ENCODE measurements at places on chromosomes 2 and 18.

GRCh38 chr2:237645261-237645660 is 17.9 kb downstream of the LRRFIP1 start:
- DNase-seq, result no peak

DNA sequence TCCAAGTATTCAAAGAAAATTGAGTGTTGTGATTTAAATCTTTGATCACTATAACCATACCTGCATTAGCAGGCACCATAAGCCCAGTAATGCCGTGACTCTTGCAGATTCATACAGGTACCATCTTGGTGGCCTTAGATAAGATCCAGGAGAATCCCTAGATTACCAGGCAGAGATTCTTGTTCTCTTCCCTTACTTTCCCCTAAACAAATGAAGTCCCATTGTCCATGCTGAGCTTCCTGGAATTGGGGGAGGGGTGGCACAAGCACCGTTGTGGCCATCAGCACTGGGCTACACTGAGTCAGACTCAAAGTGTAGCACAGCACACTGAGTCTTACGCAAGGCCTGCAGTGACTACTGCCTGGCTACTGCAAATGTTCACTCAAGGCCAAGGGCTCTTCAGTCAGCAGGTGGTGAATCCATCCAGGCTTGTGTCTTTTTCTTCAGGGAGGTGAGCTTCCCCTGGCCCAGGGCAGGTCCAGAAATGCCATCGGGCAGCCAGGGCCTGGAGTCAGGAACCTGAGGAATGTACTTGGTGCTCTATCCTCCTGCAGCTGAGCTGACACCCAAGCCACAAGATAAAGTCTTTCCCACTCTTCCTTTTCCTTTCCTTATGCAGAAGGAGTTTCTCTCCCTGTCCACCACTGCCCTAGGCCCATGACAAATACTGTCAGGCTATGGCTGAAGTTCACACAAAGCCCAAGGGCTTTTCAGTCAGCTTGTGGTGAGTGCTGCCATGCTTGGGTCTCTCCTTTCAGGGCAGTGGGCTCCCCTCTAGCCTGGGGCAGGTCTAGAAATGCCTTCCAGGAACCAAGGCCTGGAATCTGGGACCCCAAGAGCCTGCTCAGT is 52.6 kb downstream of the CD28 start:
- no peak for DNase-seq

- DNase-seq, result no peak
These were observed 2.4 kb upstream of the DTNA start for GRCh38 chr18:34707670-34708069.

DNA sequence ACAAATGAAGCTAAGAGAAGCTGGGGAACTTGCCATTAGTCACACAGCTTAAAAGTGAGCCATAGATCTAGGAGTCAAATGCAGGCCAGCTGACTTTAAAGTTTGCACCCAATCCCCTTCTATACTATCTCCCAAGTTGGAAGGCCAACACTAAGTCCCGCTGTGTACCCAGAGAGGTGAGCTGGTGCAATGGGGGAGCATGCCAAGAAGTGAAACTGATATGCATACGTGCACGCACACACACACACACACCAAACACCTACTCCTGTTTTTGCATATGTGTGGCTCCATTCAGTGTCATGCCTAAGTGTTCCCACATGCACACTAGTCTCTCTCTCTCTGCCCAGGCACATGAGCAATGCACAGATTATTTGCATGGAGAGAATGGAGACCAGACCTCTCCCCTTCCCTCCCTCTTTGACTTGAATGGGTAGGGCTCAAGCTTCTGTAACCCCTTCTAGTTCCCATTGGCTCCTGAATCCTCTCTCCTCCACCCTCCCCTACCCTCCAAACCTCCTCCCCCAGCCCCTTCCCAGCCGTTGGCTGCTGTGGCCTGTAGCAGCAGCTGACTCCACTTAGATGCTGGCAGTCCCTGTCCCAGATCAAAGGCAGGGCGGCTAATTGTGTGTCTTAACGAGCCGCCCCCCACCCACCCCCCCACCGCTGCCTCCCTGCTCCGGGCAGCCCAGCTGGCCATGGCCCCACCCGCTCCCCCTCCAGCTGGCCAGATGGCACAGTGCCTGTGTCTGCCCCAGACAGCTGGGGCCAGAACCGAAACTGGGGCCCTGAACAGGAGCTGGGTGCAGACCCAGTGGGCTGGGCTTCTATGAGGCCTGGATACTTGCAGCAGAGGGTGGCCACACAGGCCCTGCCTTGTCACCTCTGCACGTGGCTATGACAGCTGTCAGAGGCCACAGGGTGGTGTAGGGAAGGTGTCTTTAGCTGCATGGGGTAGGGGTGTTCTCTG is 5.6 kb downstream of the WNT10A start:
- no peak for DNase-seq

GRCh38 chr2:121098556-121098955 is 186.4 kb downstream of the TFCP2L1 start:
- DNase-seq, result no peak

DNA sequence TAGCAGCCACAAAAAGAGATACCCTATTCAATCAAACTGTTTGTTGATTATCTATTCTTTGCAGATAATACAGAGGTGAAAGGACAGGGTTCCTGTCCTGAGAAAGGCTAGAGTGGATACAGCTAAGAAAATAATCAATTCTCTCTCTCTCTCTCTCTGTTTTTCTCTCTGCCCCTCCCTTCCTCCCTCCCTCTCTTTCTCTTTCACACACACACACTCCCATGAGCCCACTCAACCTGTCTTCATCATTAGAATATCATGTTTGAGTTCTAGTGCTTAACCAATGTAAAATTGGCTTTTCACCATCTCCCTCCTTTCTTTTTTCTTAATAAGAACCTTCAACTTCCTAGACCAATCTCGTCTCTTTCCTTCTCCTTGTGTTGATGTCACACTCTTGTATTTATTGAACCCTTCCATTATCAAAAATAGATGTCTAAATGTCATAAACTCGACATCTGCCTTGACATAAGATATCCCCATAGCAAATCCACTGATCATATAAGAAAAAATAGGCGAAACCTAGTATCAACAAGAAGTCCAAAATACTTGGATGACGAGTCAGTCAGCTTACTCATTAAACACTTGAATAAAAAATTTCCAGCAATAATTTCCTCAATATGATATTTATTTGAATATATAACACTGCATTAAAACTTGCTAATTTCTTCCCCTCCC is 42.8 kb upstream of the CYTIP start:
- DNase-seq, result no peak

GRCh38 chr2:27211241-27211942 is 449 bp upstream of the ATRAID start:
- DNase-seq, result peak; percentile 80

- DNase-seq, result no peak
These were observed 52.3 kb upstream of the ROCK2 start for GRCh38 chr2:11396467-11397445.

- no peak for DNase-seq
These were observed 93.4 kb downstream of the DGKD start for GRCh38 chr2:233447506-233448219.

GRCh38 chr18:45835057-45835636 is 9.7 kb downstream of the SIGLEC15 start:
- DNase-seq, result no peak

DNA sequence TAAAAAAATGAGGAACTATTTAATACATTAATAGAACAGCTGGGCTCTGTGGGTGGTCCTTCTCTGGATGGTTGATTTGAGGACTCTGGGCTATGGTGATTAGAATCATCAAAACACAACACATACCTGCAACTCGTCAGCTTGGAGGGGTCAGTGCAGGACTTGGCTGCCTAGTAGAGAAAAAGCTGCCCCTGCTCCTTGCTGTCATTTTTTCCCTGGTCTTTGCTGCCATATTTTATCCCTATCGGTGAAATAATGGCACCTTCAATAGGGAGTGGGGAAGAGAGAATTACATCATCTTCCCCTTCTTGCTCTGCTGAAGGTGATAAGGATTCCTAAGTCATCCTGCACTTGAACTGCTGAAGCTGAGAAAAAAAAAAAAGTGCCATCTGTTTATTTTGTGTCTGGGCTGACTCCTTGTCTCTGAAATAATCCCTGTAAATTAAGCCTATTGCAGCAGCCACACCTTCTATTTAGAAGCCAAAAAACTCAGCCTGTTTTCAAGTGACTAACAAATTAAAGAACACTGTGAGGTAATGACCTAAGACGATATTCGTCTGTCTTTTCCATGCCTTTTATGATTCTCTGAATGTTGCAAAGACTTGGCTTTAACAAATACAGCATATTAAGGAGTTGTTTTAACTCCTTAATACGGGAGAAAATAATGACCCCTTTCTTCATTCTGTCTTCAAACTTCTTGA is 89.3 kb downstream of the ACVR1 start:
- no peak for DNase-seq

- no peak for DNase-seq
These were observed 3.5 kb upstream of the HAAO start for GRCh38 chr2:42795841-42796301.

DNA sequence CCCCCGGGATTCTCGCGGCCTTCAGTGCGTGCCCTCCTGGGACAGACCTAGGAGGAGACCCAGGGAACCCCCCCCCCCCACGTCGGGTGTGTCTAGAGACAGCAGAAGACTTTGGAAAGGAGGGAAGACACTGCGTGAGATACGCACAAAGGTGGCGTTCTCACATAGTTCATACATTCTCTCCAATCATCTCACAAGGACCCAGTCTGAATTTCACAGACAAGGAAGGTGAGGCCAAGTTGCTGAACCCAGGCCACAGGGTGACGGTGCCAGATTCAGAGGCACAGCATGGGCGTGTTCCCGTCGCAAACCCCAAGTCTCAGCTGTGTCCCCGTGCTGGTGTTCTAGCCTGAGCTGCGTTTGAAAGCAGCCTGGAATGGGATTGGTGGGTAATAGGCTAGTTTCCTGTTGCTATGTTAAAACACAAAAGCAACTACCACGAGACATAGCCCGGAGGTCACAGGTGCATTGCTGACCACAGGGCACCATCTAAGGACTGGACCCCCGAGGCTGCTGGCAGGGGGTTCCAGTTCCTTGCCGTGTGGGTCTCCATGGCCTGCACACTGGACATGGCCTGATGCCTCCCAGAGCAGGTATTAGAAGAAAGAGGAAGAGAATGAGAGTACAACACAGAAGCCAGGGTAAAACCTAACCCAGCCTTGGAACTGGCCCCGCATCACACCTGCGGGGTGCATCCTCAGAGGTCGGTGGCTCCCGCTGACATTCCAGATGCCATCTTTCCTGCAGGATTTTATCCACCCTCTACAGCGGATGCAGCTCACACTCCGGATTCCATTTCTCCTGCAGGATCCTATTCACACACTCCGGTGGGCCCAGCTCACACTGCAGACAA is 1.1 kb upstream of the PXDN start:
- DNase-seq, result no peak

GRCh38 chr2:65407240-65407639 is 25.2 kb downstream of the SPRED2 start:
- no peak for DNase-seq

- DNase-seq, result peak; percentile 44
These were observed 129.0 kb downstream of the NCK2 start for GRCh38 chr2:105873721-105874120.

- no peak for DNase-seq
These were observed 49.1 kb upstream of the CTAGE1 start for GRCh38 chr18:22466608-22467395.

DNA sequence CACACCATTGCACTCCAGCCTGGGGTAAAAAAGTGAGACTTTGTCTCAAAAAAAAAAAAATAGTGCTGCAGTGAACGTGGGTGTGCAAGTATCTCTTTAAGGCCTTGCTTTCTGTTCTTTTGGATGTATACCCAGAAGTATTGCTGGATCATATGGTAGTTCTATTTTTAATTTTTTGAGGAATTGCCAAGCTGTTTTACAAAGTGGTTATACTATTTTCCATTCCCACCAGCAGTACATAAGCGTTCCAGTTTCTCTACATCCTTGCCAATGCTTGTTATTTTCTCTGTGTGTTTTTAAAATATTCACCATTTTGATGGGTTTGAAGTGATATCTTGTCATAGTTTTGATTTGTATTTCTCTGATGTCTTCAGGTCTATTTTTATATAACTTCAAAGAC is 13.1 kb downstream of the ARMC9 start:
- no peak for DNase-seq

- no peak for DNase-seq
These were observed 14.0 kb upstream of the MCFD2 start for GRCh38 chr2:46929612-46930011.

DNA sequence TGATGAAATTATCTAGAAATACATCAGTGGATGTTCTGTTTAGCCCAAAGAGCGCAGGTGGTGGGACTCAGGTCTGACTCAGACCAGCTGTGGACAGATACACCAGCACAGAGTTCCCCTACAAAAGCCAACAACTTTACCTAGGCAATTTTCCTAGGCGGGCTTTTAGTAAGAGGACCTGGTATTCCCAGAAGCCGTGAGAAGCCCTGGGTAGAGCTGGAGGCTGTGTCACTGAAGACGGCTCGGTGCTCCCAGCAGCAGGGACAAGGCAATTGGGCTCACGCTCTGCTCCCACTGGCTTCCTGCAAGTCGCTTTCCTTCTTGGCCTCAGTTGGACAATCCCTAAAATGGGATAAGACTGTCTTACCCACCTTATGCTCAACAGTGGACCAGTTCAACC is 41.1 kb downstream of the TPO start:
- no peak for DNase-seq

- DNase-seq, result no peak
These were observed 301.8 kb downstream of the TRIB2 start for GRCh38 chr2:13018490-13018889.

DNA sequence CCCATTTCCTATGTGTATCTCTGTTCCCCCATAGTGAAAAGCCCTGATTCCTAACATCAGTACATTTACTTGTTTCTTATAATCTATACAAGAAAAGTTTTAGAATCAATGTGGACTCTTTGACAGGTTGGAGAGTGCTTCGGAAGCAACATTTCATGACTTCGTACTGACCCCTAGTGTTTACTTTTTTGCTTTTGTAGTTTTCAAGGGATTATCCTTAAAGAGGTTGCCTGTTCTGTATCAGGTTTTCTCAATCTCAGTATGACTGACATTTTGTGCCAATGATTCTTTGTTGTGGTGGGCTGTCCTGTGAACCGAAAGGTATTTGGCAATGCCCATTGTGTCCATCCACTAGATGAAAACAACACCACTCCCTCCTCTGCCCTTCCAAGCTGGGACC is 43.3 kb upstream of the SERPINB2 start:
- DNase-seq, result no peak

- no peak for DNase-seq
These were observed 683 bp upstream of the TBC1D8 start for GRCh38 chr2:101151859-101152271.

GRCh38 chr18:55953326-55953725 is 365.3 kb upstream of the TCF4 start:
- DNase-seq, result no peak

DNA sequence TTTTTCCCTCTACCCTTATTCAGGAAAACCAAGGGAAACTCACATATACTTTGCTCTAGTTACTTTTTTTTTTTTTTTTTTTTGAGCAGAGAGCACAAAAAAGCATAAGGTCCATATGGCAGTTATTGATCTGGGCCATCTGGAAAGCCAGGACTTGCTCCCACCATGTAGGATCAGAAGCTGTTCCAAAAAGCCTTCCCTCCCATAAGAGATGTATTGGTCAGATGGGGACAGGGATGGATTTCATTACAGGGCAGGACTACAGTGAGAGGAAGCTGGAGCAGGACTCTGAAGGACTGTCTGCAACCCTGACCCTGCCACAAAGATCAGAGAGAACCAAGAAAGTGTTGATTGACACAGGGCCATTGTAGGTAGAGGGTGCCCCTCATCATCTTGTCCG is 57.3 kb downstream of the NRP2 start:
- DNase-seq, result no peak

- DNase-seq, result peak; percentile 48
These were observed 77.3 kb upstream of the PHLPP1 start for GRCh38 chr18:62637807-62638687.

- DNase-seq, result no peak
These were observed 4.8 kb downstream of the MFSD6 start for GRCh38 chr2:190412966-190413365.
